ENCODE measurements at places on chromosomes 5 and 9.

GRCh38 chr5:9338796-9339195 lies 207.1 kb downstream of the SEMA5A start:
- no peak overlapping the region for H3K27ac ChIP-seq
- H3K27me3 ChIP-seq: no peaks in the 10 kb centered on the region
- DNase-seq: no peak
- H3K36me3 ChIP-seq: no peaks in the 10 kb centered on the region
- H3K4me1 ChIP-seq: no peaks in the 10 kb centered on the region

DNA sequence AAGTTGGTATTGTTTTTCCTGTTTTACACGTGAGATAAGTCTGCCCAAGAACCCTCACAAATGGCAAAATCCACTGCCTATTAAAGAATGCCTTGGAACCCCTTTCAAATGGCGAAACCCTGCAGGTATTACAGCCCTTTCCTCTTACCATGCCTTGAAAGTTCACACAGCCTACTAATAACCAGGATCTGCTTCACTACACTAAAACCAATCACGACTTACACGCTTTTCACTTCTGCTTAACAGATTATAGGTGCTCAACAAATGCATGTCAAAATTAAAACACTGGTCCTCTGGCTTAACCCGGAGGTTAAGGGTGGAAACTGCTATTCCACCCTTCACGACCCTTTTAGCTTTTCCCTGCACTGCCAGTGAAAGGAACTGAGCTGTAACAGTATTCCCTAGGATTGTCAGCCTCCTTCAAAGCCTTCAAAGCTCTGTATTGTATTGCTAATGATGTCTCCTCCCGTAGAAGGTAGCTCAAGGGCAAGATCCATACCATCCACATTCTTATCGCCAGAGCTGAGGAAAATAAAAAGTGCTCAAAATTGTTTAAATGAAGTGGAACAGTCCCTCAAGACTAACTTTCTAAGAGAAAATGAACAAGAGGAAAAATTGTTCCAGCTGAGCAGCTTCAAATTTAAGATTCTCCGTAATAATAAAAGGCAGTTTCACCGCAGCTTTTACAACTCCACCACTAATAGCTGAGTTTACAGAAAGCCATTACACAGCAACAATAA lies 997 bp downstream of the AUH start:
- H3K36me3 ChIP-seq: peaks cover 18% of the 10 kb centered on the region
- peaks cover 50% of the 10 kb centered on the region for H3K4me1 ChIP-seq
- no peak for DNase-seq
- peak overlapping the region; percentile 84 for H3K27ac ChIP-seq
- H3K27me3 ChIP-seq: no peaks in the 10 kb centered on the region

GRCh38 chr5:53871775-53872174 lies 311.3 kb downstream of the NDUFS4 start:
- H3K4me3 ChIP-seq: no peak overlapping the region
- no peak for DNase-seq
- no peaks in the 10 kb centered on the region for H3K27me3 ChIP-seq

GRCh38 chr9:1469996-1470395 lies 419.8 kb downstream of the DMRT2 start:
- no peaks in the 10 kb centered on the region for H3K36me3 ChIP-seq
- no peaks in the 10 kb centered on the region for H3K27me3 ChIP-seq
- no peak overlapping the region for H3K4me3 ChIP-seq
- DNase-seq: no peak
- no peaks in the 10 kb centered on the region for H3K4me1 ChIP-seq

GRCh38 chr5:91369480-91369879 lies 13.6 kb downstream of the ARRDC3 start:
- H3K4me1 ChIP-seq: no peaks in the 10 kb centered on the region
- H3K27me3 ChIP-seq: no peaks in the 10 kb centered on the region
- no peak for DNase-seq
- H3K27ac ChIP-seq: no peak overlapping the region

- no peak overlapping the region for H3K27ac ChIP-seq
- no peak overlapping the region for H3K4me3 ChIP-seq
- H3K4me1 ChIP-seq: no peaks in the 10 kb centered on the region
- H3K27me3 ChIP-seq: no peaks in the 10 kb centered on the region
- H3K36me3 ChIP-seq: no peaks in the 10 kb centered on the region
- no peak for DNase-seq
Observed at GRCh38 chr5:44842496-44843282, 33.9 kb downstream of the MRPS30 start.

DNA sequence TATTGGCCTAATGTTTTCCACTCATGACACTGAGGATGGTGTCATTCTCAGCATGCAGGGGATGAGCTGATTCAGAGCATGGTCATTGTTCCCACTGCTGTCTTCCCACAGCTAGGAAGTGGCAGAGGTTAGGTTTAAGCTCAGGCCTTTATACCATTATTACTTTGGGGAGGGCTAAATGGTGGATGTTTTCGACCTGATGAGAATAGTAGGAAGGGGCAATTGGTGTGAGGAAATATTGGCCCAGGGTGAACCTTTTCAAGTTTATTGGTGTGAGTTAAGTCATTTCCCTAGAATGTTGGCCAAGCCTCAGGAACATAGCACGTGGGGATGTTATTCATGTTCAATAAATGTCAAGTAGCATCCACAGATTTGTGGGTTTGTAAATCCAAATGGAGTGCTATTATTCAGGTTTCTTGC lies 59.6 kb downstream of the ARHGAP26 start:
- DNase-seq: no peak
- H3K27ac ChIP-seq: no peak overlapping the region
- peaks cover 97% of the 10 kb centered on the region for H3K4me1 ChIP-seq
- H3K4me3 ChIP-seq: no peak overlapping the region

All from HepG2 (cell line).